ENCODE measurements at places on chromosomes 6 and 20.

- DNase-seq = no peak
Observed at GRCh38 chr20:24747010-24747712, 201.9 kb upstream of the CST7 start.

DNA sequence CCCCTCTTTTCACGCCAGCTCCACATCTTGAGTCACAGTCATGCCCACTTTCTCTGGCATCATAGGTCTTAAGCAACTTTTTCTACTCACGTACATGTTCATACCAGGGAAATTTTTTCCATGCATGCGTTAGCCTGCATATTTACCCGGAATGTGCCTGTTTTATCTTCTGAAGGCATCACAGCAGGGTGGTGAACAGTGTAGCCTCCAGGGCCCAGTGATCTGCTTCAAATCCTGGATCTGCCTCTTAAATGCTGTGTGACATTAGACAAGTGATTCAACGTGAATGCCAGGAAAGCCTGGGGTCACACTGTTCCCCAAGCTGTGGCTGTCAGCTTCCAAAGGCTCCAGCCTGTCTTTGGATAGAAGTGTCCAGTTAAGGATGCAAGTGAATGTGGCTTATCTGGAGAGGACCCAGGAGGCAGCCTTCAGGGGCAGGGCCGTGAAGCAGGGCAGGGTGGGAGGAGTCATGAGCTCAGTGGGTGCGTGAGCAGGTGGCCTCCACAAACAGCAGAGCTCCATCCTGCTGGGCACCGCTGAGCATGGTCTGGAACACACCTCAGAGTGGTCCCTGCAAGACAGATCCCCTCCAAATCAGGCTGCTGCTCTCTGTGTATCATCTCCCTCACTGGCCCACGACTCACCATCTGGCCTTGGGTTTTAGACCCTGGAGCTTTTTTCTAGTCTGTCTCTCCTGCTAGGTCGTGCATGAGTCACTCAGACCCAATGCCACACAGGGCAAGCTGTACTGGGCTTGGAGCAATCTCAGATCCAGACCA lies 30.4 kb upstream of the CD93 start:
- no peak for DNase-seq

DNA sequence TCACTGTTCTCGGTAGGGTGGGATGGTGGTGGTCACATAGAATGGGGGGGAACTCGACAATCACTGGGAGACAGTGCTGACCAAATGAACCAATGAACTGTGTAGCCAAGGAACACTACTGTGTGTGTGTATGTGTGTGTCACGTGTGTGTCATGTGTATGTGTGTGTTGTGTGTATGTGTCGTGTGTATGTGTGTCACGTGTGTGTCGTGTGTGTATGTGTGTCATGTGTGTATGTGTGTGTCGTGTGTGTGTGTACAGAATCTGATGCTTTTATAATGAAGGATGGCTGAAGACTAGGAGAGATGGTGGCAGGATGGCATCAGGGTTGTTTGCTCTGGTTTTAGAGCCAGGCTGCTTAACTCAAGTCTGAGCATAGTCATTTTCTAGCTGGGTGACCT lies 99.1 kb upstream of the DUSP22 start:
- no peak for DNase-seq

DNA sequence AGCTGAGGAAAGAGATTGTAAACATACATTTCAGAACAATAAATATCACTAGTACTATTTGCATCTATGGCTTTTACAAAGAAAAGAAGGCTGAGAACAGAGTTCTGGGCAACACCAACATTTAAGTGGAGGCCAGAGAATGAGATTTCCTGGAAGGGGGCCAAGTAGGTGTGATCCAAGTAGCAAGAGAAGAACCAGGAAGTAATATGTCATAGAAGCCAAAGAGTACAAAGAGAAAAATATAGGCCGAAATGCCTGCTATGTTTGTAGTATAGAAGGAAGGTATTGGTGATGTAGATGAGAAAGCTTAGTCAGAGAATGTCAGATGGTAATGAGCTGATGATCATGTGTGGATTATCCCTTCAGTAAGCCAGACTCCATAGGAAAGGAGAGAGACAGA lies 94.5 kb downstream of the PERP start:
- DNase-seq = no peak

DNA sequence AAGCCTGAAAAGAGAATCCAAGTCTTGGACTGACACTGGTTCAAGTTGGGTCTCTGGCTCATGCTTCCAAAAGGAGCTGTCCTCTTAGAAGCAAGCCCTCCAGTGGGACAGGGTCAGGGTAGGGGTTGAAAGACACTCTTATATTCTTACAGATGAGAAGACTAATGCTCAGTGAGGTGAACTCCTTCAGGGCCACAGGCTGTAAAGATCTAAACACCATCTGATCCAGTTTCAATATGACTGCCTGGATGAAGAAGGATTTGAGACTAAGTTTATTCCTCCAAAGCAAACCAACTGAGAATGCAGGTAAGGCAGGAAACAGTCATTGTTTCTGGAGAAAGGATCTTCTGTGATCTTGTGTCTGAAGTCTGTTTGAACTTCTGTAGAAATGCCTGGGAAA lies 99.0 kb upstream of the TAB2 start:
- no peak for DNase-seq

GRCh38 chr6:126824815-126825214 lies 293.7 kb upstream of the RSPO3 start:
- DNase-seq = no peak

GRCh38 chr6:139708337-139709199 lies 334.1 kb upstream of the CITED2 start:
- no peak for DNase-seq

DNA sequence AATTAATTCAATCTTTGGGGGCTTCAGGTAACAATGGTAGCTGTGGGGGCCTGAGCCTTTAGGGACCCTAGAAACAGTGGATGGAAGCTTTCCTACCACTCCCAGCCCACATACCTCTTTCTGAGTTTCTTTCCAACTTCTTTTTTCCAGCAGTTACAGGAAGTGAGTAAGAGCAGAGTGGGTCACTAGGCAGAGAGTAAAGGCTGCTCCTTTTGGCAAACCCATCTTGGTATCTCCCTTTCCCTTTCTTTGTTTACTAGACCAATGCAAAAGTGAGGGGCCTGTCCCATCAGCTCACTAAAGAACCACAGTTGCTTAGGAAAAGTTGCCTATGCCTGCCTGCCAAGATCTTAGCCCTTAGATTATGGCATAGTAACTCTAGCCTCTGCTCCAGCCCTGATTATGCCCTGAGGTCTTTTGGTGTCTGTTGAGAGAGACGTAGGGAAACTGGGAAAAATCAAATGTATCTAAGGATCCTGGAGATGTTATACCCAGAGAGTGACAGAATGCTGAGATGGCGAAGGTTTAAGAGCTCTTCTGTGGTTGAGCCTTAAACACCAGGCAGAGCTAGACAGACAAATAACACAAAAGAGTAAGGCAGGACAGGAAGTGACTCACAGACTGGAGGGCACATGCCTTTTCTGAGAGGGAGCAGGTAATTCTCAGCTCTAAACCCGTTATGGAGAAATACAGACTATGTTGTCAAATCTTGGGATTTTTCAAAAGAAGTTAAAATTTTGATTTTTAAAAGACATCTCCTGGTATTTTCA lies 31.3 kb downstream of the TRMT6 start:
- no peak for DNase-seq

GRCh38 chr6:150720774-150721233 lies 121.1 kb downstream of the PLEKHG1 start:
- no peak for DNase-seq

DNA sequence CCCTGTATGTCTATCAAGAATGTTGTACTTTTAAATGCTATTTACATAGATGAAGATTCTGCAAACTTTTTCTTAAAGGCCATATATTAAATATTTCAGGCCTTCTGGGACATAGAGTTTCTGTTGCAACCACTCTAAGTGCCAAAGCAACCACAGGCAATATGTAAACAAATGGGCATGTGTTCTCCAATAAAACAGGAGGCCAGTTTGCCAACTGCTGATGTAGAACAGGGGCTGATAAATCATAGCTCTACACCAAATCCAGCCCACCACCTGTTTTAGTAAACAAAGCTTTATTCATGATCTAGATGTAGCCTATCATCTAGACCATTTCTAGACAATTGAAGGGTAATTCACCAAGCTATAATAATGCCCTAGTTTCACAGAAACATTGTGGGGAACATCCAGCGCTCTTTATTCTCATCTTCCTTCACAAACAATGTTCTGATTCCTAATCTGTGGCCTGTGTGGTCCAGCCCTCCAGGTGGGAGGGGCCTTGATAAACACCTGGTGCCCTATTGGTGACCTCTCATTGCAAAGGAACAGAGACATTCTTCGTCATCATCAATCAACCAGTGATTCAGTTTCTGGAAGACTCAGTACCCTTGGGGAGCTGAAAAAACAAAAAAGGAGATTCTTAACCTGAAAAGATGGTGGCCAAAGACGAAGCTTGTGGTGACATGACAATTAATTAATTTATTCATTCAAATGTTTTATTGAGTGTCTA lies 80.2 kb downstream of the PREP start:
- DNase-seq = no peak

DNA sequence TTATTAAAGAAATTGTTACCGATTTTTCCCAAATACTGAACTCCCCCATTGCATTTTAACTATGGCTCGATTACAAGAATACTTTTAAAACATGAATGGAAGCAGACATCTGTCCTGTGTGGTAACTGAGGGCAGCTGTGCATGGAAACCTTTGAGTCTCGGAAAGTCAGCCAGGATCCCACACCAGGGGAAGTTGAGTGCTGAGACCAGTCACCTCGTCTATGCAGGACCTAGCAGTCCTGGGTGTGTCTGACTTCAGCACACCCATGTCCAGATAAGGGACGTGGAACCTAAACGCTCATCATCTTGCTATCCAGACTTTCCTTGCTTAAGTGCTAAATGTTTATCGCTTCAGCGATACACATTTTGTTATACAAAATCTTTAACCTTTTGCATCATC lies 6.1 kb downstream of the RIN2 start:
- no peak for DNase-seq

DNA sequence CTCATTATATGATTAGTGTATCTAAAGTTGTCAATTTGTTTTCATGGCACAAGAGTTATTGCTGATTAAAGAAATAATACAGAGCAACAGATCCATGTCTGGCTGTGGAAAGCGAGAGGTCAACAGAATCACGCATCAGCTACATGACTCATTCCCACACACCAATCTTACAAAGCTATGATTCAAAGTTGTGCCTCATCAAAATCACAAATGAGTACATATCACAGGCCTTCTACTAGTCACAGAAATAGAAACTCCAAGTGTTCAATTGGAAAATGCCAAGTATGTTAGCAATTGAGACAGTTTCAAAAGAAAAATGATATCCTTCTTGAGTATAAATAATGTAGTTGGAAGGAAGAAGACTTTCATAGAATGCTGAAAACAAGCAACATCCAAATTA lies 57.8 kb upstream of the NKAIN2 start:
- no peak for DNase-seq

GRCh38 chr20:8399947-8400346 lies 267.9 kb downstream of the PLCB1 start:
- DNase-seq = no peak

DNA sequence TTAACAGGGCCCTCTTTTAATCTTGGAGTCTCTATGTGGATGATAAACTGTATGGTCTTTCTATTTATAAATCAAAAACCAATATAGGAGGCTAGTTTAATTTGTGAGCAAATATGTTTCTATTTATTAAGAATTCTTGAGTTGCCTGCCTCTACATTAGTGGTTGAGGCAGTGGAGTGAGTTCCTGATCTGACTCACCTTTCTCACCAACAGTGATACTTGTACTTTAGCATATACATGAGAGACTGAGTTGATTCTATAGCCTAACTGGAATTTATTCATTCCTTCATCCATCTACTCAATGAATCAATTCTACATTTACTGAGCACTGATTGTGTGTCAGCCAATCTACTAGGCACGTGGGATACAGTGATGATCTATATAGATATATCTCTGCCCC lies 126.9 kb downstream of the TRMT11 start:
- DNase-seq = no peak

DNA sequence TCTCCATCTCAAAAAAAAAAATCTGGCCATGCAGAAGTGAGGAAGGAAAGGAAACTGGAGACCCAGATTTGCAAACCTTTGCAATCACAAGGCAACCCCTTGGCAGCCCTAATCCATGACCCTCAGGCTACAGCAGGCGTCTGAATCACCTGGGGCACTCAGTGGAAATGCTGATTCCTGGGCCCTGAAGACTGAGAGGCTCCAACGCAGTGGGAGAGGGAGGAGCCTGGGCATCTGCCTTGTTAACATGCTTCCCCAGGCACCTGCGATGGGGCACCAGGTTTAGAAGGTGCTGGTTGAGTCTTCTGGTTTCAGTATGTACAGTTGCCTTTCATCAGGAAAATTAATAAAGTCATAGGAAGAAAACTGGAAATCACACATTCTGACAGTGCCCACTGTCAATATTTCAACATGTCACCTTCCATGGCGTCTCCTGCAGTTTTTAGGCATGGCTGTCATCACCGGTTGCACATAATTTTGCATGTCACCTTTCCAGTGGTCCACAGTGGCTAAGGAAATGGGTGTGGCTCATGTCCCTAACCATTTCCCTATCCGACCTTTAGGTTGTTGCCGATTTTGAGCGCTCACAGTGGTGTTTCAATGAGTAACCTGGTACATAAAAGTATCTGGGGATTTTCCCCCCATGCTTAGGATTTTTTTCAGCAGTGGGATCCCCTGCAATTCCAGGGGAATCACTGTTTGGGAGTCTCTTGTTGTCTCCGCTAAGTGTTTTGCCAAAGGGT lies 56.9 kb downstream of the PREX1 start:
- DNase-seq = no peak

GRCh38 chr6:63415286-63415685 lies 95.5 kb upstream of the LGSN start:
- no peak for DNase-seq

DNA sequence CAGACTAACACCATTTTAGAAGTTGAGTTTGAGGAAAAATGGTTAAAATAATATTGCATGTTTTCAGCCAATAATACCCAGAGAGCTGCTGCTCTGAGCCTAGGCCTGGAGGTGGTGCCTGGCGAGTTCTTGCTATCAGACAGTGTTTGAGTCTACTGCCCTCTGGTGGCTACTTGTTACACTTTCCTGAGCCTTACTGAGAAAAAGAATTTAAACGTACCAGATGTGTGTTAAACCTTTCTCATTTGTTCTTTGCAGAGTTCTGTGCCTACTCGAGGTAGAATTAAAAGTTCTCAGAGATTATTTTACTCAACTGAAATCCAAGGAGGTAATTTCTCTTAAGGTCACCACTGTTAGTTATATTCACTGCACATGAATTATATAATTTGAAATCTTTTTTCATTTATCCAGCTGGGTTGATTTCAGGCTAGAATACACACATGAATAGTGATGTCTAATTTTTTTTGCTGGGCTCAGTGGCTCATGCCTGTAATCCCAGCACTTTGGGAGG lies 38.2 kb downstream of the SHLD1 start:
- DNase-seq = peak; percentile 77
